ENCODE measurements at places on chromosomes 5 and 9.

DNA sequence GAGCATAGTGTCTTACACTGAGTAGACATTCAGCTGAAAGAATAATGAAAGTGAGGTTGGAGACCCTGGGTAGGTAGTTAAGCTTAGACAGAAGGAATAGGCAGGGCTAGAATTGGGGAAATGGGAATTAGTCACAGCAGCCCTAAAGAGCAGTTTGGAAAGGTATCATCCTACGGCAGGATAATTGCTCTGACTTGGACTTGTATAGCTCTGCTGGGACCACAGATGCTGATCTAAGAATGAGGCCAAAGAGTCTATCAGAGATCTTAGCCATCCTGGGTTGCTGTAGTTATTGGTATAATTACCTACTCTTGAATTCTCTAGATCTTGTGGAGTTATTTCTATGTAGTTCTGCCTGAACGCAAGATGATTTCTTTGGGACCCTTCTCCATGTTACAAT, 288.0 kb downstream of the ASTN2 start:
- DNase-seq, result no peak

GRCh38 chr9:108854094-108854493, 1.7 kb downstream of the ACTL7B start:
- no peak for DNase-seq

GRCh38 chr9:136941231-136942111, 3.1 kb downstream of the FBXW5 start:
- no peak for DNase-seq

- no peak for DNase-seq
Measured at GRCh38 chr5:177312649-177313181, 1.0 kb upstream of the MXD3 start.

DNA sequence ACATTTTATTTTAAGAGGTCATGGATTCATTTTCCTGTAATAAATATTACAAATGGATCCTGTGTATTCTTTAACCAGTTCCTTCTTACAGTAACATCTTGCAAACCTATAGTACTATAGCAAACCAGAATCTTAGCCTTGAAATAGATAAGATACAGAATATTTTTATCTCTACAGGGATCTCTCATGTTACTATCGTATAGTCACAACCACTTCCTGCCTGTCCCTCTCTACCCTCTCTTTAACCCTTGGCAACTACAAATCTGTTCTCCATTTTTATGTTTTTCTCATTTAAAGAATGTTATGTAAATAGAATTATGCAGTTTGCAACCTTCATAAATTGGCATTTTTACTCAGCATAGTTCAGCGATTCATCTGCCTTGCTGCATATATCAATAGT, 454.0 kb downstream of the DIRAS2 start:
- no peak for DNase-seq

DNA sequence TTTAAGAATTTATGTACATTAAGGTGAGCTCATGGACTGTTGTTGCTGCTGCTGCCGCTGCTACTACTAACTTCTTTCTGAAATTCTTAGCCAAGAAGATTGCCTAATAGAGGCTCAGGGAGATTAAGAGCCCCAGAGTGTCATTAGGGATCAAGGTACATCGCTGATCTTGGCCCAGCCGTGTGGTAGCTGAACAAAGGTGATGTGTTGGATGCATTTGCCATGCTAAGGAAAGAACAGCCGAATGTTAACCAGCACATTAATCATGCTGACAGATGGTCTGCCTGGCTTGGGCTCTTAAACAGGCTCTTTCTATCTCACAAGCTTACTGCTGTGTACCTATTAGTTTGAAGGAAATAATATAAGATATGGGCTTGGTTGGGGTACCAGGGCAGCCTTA, 137.1 kb downstream of the KCTD16 start:
- no peak for DNase-seq

DNA sequence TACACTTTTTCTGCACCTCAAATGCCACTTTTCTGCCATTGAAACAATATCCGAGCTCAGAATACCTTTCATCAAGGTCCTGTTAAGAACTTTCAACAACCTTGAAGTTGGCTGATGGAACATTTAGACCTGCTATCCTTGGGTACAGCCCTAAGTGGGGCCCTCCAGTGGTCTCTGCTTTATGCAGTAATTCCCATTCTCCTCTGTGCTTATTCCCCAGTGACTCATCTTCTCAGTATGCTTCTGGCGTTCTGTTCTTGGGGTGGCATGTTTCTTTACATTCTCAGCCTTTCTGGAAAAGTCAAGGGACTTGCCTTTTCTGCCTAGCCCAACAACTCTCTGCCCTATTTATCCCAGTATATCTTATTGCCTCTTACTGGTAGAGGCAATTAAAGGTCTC, 7.1 kb downstream of the ANP32B start:
- DNase-seq, result no peak

DNA sequence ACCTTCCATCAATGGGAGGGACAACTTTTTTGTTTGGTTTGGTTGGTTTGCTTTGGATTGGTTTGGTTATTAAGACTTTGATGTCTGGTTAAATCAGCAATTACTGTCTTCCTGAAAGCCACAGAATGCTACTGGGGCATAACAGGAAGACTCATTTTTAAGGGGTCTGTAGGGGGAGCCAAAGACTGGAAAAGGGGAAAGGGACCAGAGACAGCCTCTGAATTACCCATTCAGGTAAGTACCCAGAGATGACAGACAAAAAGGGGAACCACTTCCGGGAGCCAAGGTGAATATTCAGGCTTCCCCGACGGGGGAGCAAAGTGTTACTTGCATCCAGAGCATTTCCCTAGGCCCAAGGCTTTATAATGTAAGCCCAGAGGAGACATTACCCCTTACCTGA, 4.6 kb upstream of the FEM1C start:
- no peak for DNase-seq

DNA sequence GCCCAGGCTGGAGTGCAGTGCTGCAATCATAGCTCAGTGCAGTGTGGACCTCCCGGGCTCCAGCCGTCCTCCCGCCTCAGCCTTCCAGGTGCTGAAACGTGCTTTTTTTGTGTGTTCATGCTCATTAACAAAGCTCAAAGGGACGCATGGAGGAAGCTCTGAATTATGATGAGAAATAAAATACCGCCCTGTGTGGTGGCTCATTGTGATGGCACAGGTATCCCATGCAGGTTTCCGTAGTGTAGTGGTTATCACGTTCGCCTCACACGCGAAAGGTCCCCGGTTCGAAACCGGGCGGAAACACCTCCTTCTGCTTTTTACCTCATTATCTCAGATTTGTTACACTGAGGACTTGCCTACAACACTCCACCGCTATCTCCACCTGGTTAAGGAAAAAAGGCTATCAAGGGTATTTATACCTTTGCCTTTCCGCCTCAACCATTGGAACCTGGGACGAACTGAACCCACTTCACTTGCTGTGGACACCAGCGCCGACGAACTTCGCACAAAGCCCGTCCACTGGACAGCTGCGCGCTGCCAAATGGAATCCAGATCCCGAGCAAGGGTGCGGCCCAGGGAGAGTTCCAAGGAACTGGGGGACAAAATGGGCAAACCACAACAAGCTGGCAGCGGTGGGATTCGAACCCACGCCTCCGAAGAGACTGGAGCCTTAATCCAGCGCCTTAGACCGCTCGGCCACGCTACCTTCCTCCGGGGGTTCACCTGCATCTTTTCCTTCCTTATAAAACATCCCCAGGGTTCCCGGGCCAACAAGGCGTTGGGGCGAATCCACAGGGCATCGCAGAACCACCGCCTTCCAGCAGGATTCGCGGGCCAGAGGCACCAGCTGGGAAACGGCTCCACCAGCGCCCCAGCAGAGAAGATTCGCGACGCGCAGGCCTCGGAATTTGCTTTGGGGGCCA, 26.3 kb downstream of the OR2V2 start:
- DNase-seq, result no peak

GRCh38 chr9:33480106-33480505, 6.4 kb upstream of the NOL6 start:
- DNase-seq, result no peak

DNA sequence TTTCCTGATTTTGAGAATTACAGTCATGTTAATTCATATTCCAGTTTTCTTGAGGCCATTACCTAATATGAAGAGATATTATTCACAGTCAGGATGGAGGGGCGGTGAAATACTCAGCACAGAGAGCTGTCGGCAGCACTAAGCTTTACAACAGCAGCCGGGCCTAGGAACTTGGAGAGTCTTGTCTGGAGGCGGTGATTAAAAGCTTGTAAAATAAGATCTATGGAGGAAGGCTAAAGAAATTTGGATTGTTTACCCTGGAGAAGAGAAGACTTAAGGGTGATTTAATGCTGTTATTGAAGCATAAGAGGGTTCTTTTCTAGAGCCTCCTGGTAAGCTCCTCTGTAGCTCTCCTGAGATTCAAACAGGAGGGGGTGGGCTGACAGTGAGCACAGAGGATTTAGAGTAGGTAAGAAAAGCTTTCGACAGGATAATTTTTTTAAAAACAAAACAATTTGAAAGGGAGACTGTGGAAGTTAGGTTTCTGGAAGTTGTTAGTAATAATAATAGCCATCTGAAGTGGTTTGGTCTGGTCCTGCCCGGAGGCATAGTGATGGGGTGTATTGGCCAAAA, 406.3 kb upstream of the ADAMTSL1 start:
- DNase-seq, result no peak

DNA sequence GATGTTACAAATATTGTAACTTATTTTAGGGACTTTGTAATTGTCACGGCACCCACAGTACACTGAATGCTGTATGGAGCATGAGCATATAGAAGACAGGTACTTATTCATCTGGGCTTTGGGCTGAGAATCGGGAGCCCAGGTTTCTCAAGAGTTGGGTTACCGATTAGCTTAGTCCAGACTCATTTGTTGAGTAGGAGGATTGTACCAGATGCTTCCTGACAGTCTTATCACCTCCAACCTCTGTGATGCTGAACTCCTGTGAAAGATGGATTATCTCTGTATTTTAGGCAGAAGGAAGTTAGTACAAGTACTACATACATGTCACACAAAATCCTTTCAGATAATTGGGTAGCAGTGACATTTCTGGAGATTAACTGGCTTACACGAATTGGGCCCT, 79.2 kb downstream of the SV2C start:
- DNase-seq, result no peak

- no peak for DNase-seq
Measured at GRCh38 chr5:72125941-72126620, 18.8 kb downstream of the MAP1B start.

DNA sequence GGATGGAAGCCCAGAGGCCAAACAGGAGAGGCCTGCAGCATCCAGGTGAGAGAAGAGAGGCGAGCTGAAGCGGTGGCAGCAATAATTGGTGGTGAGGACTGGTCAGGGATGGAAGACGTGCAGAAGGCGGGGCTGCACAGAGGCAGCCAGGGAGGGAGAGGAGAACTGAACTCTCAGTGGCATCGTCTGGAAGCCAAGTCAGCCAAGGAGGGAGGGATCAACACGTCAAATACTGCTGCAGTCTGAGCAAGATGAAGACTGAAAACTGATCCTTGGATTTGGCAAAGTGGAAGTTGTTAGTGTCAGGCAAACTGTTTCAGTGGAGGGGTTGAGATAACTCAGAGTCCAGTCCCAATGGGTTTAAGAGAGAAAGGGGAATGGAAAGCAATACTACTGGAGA, 145.4 kb downstream of the CDK5RAP2 start:
- DNase-seq, result no peak

DNA sequence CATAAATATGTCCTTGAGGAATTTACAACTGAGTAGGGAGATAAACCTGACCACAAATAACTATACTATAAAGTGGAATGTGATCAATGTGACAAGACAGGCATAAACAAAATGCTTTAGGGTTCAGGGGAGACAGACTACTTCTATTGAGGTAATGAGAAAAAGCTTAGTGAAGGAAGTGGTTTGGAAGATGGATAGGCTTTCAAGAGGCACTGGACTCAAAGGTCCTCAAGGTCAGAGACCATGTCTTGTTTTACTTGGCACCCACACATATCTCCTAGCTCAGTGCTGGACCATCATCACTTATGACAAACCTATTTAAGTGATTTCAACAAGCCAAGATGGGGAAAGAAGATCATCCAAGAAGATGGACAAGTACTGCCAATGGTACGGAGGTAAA, 257.8 kb downstream of the BNC2 start:
- DNase-seq, result no peak

DNA sequence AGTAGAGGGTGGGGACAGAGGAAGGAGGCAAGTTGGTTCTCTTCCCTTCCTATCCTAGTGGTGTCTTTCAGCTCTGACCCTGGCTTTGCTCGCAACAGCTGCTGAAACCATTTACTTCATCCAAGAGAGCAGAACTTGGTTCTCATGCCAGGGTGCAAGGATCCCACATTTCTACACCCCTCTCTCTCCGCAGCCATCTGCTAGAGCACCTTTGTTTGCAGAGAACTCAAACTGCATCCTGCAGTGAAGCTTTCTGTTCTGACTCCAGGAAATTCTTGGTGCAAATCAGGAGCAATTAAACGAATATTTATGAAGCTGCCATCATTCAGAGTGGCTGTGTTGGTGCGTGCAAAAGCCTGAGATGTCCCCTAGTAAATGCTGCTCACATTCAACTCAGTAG, 31.9 kb downstream of the NEUROG1 start:
- DNase-seq, result no peak

DNA sequence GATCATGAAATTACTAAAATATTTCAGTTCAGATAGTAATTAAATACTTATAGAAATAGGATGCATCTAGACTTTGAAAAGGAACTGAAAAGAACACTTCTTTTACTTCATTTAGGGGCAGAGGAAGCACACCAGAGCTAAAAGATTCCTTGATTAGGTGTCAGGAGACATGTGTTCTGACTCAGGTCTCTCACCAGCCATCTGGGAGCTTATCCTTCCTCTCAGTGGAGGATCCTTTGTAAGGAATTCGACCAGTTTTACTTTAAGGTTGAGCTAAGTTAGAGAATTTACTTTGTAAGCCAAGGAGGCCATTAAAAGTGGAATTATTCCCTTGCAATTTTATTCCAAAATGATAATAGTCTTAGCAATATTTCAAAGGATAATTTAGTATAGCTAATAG, 16.7 kb downstream of the VCAN start:
- no peak for DNase-seq
